Cortex of kidney (tissue), 1 donor: ENCODE measurements at places on chromosomes 7 and 10.

DNA sequence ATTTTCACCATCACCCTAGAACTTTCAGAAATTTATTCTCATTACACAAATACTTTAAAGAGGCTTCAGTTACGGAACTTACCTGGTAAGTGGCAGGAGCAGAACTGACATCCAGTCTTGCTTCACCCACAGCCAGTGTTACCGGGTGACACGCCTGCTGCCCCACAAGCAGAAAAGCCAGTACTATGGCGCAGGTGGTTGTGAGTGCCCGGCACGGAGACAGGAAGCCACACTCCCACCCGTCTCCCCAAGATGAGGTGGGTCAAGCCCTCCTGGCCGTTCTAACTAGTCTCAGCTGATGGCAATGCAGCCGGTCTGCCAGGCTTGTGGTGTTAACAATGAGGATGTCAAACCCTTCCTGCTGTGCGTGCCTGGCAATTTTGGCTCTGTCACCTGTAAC lies 86.9 kb downstream of the PROSER2 start:
- DNase-seq = no peak

- no peak for DNase-seq
Observed at GRCh38 chr10:113320211-113320610, 232.6 kb upstream of the HABP2 start.

- DNase-seq = no peak
Observed at GRCh38 chr10:114181971-114182370, 2.8 kb downstream of the TDRD1 start.

GRCh38 chr10:115974816-115975430 lies 298.1 kb downstream of the GFRA1 start:
- no peak for DNase-seq

GRCh38 chr7:134293002-134293740 lies 23.6 kb downstream of the SLC35B4 start:
- no peak for DNase-seq

- no peak for DNase-seq
Observed at GRCh38 chr7:73770002-73770859, at the start of gene CLDN3. Gene CLDN3 (minus strand): TSS chr7:73770270. CDS start chr7:73770049, 221 bp downstream.

DNA sequence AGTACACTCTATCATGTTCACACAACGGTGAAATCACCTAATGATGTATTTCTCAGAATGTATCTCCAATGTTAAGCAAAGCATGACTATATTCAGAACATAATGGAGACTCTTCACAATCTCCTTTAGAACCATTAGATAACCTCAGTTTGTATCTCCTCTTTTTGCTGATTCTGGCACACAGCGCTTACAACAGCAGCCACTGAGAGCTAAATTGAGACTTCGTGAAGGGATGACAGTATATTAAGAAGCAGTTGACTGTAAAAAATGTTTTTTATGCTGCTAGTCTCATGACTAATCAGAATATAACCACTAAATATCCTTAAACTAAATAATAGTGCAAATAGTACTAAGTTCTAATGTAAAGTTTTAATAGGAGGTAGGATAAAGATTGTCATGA lies 46.9 kb downstream of the KMT2E start:
- no peak for DNase-seq

DNA sequence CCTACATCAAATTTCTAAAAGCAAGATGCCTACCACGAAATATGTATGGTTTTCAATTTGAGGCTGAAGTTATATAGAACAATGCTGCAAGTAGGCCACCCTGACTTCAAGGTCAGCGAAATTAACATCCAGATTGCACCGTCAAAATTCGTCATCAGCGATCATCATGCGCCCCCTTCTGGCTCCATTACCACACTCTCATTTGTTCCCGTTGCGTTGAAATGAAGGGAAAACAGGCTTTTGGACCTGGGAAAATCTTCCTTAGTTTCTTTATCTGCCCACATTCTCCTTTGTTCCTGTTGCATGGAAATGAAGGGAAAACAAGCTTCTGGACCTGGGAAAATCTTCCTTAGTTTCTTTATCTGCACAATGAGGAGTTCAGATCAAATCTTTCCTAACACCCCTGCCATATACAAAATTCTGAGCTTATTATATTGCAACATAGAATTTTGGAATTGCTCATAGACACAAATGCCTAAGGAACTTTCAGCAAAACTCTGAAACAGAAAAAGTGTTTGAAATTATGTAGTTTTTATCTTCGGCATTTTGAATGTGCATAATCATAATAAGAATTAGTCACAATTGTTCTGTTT lies 98.2 kb upstream of the PRKCQ start:
- DNase-seq = no peak

DNA sequence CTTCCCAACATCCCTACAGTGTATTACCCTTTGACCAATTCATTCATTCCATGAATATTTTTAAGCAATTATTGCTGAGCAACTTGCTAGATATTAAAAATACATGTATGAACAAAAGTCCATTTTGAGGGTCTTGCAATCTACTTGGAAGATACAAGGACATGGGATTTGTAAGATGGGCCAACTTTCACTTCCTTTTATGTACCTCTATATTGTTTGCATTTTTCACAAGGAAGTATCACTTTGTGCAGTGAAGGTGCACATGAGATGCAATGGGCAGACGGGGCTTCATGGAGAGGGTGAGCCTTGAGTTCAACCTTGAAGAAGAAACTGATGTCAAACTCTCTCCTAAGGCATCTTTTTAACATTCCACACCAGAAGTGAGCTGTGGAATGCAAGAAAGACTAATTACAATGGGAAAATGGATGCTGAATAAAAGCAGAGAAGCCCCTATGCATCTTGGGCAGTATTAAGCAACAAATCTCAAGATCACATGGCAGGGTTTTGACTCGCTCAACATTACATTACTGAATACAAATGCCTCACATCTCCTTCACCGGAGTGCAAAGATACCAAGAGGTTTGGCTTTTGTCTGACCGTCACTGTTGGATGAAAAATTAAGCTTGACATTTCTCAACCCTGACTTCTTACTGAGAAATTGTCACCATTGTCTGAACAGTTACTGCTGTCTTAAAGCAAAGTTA lies 341.5 kb downstream of the ELMO1 start:
- no peak for DNase-seq

DNA sequence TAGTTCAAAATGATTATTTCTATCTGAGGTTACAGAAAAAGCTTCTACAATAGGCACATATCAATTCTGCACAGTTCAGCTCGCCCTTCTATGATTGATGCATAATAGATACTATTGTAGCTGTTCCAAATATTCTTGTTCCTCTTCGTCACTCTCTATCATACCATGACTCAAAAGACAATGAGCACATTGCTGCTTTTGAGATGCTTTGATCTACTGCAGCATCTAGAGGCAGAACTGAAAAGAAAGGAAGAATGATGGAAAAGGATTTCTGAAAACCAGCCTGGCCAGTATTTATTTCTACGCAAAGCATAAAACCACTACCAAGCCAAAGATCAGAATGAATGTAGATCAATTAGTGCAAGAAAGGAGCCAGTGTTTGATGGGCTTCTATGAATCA lies 59.3 kb upstream of the PLXDC2 start:
- no peak for DNase-seq

- no peak for DNase-seq
Observed at GRCh38 chr10:119454316-119454715, 88.2 kb downstream of the RGS10 start.

GRCh38 chr7:150988230-150989226 lies 2.3 kb upstream of the NOS3 start:
- no peak for DNase-seq

- no peak for DNase-seq
Observed at GRCh38 chr7:88169717-88170320, 50.0 kb downstream of the SRI start.

GRCh38 chr7:1231214-1232102 lies 1.2 kb upstream of the UNCX start:
- DNase-seq = no peak

GRCh38 chr10:92834331-92834730 lies 14.0 kb upstream of the EXOC6 start:
- no peak for DNase-seq

- DNase-seq = no peak
Observed at GRCh38 chr7:151575410-151575809, 55.7 kb upstream of the RHEB start.

DNA sequence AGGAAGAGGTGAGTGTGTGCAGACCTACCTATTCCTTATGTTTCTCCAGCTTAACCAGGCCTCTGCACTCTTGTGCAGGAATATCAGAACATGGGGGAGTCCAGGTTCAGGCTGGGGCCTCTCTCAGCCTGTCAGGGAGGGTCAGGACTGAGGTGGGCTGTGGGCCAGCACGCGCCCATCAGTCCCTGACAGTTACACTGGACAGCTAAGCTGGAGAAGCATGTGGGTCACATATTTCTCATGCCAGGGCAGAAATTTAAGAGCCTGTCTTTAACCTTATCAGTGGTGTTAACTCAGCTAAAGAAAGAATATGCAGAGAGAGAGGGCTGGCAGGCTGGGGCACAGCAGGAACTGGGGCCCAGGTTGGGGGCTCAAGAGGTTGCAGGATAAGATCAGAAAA lies 8.7 kb upstream of the POLD2 start:
- DNase-seq = no peak

GRCh38 chr7:73827567-73828106 lies 3.2 kb upstream of the CLDN4 start:
- DNase-seq = no peak

DNA sequence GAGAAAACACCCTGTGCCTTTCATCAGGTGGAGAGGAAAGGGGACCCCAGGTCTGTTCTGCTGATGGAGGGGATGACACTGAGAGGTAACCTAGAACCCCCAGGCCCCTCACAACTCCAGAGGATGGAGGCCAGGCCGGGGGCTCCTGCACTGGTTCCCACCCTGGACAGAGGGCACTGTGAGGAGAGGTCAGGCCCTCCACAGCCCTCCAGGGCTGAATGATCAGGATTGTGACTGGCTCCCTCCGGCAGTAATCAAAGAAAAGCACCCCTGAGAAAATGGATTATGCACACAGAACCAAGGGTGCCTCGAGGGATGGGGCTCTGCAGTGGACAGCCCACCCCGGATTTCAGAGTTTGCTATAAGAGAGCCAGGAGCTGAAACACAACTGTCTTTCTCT lies 502.8 kb downstream of the TCERG1L start:
- no peak for DNase-seq
